ENCODE measurements at places on chromosomes 11 and 22.

GRCh38 chr22:40425082-40425481, 54.7 kb downstream of the SGSM3 start:
- DNase-seq: no peak

- no peak for DNase-seq
Measured at GRCh38 chr22:37560608-37561211, 430 bp downstream of the CDC42EP1 start.

- no peak for DNase-seq
Measured at GRCh38 chr11:108398439-108398838, 68.9 kb downstream of the C11orf65 start.

- DNase-seq: no peak
Measured at GRCh38 chr11:102111011-102111786, 952 bp downstream of the YAP1 start.

All from HS-27A (cell line).